ENCODE measurements at places on chromosomes 3 and 15. TPM values are rescaled to one million over a fixed set of nuclear protein-coding genes. Genes with fewer than 3 reads are reported as not detected.

DNA sequence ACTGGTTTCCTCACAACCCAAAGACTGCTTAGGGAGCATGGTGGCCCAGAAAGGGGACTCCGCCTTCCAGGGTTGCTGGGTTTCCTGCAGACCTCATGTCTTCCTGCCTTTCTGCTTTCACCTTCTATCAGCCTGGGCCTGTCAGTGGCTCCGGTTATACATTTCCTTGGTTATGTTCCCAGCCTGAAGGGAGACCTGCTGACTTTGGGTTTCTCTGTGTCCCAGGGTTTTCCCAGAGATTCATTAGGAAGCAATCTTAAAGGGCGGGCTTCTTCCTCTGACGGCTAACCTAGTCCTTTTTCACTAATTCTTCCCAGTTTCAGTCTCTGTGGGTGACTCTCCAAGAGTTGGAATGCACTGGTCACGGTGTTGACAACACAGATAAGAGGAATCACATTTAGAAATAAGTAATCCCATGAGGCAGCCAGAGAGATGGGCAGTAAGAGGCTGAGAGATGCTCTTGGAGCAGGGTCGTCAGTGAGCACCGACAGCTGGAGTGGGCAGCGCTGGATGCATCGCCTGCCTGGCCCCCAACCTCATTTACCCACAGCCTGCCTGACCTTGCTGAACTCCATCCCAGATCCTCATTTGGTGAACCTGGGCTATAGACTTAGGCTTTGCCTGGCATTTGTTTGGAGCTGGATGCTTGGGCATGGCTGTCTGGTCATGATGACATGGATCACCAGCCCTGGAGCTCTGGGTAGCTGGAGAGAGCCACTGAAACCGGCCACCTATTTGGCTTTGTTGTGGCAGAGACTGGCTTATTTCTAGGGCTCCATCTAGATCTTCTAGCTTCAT lies 10.0 kb upstream of the EHD4 start:
- no peak overlapping the region for H3K4me3 ChIP-seq
- H3K4me1 ChIP-seq, result no peaks in the 10 kb centered on the region
- H3K27ac ChIP-seq, result no peak overlapping the region
- no peak for DNase-seq

The LRRIQ4 gene
- 0.07 TPM for total RNA-seq

GRCh38 chr3:174335910-174336309 lies 523.2 kb upstream of the NAALADL2 start:
- H3K27ac ChIP-seq, result no peak overlapping the region
- no peaks in the 10 kb centered on the region for H3K4me1 ChIP-seq
- H3K4me3 ChIP-seq, result no peak overlapping the region
- DNase-seq, result no peak
- no peaks in the 10 kb centered on the region for H3K27me3 ChIP-seq

DNA sequence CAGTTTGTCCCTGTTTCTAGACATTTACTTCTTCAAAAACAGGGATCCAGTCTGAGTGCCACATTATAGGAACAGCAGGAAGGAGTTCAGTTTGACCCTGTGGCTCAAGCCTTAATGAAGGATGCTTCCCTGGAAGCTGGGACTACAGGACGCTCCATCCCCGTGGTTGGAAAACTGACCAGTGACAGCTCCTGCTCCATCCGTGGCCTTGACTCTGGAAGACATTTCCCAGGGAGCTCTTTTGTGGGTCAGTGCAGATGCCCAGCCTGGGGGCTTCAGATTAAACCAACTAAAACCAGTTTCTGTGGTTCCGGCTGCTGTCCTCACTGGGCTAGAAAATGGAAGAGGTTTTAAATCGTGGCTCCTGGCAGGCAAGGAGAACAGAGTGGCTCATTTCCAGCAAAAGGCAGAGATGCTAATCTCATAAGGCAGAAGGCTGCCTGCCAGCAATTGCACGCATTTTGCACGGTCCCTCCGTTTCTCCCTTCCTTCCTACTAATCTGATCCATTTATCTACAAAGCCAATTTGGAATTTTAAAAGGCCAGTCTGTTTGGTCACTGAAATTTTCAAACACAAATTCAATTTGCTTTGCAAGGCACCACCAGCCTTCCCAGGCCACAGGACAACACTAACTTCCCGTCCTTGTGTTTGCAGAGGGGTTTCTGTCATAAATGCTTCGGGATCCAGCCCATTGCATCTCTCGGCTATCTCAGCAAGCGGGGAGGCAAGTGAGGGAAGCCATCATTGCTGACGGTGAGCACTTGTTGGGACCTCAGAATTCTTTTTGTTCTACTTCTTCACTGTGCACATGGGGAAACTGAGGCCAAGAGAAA lies 6.2 kb upstream of the SSUH2 start:
- no peaks in the 10 kb centered on the region for H3K27me3 ChIP-seq
- no peaks in the 10 kb centered on the region for H3K4me1 ChIP-seq
- H3K36me3 ChIP-seq, result no peaks in the 10 kb centered on the region
- H3K4me3 ChIP-seq, result no peak overlapping the region

- no peak overlapping the region for H3K27ac ChIP-seq
- H3K27me3 ChIP-seq, result no peaks in the 10 kb centered on the region
- no peak for DNase-seq
- no peak overlapping the region for H3K4me3 ChIP-seq
- H3K36me3 ChIP-seq, result no peaks in the 10 kb centered on the region
These were observed 164.6 kb downstream of the GOLGA6L4 start for GRCh38 chr15:84400017-84400740.

DNA sequence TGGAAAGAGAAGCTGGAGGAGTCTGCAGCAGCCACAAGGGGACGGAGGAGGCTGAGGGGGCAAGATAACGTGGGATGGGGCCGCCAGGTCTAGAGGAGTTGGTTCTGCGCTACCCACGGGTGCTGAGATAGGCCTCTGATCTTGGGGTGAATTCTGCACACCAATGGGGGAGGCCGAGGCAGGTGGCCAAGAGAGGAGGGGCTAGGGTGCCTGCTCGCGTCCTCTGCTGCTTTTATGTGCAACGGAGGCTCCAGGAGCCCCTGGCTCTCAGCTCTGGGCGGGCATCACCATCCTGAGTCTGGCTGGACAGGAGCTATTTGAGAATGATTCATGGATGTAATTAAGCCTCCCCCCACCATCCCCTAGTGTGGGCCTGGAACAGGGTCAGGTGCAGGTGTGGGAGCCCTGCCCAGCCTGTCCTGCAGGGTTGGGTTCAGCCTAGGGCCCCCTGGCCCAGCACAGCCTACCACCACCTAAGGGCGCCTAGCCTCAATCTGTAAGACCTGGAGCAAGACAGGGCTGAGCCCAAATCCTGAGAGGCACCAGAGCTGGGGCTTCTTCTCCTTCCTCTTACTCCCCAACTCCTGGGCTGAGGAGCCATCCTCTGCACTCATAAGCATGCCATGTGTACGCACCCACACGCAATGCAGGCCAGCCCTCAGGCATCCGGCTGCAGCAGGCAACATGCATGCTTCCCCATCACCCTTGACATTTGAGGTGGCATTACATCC lies 32.3 kb upstream of the SEMA3F start:
- DNase-seq, result no peak
- no peak overlapping the region for H3K27ac ChIP-seq
- no peak overlapping the region for H3K4me3 ChIP-seq
- H3K4me1 ChIP-seq, result no peaks in the 10 kb centered on the region
- H3K36me3 ChIP-seq, result no peaks in the 10 kb centered on the region

- H3K27ac ChIP-seq, result no peak overlapping the region
- H3K4me1 ChIP-seq, result peaks cover 8% of the 10 kb centered on the region
- DNase-seq, result no peak
- no peak overlapping the region for H3K4me3 ChIP-seq
- no peaks in the 10 kb centered on the region for H3K36me3 ChIP-seq
These were observed 1.8 kb upstream of the ZBTB38 start for GRCh38 chr3:141366285-141367037.

GRCh38 chr15:27330326-27330725 lies 359.3 kb downstream of the GABRG3 start:
- no peaks in the 10 kb centered on the region for H3K4me1 ChIP-seq
- H3K4me3 ChIP-seq, result no peak overlapping the region
- DNase-seq, result no peak
- H3K36me3 ChIP-seq, result no peaks in the 10 kb centered on the region
- H3K27ac ChIP-seq, result no peak overlapping the region

The DPPA2 gene
- not detected for total RNA-seq

The TTC23 gene
- total RNA-seq, result 9.0 TPM

- no peak overlapping the region for H3K4me3 ChIP-seq
- no peak for DNase-seq
- no peaks in the 10 kb centered on the region for H3K4me1 ChIP-seq
These were observed 220.2 kb downstream of the NTRK3 start for GRCh38 chr15:88036154-88036839.
